Nucleus accumbens (tissue), 56 donors: ENCODE measurements at places on chromosomes 7 and 10.

- no peak for DNase-seq
Observed at GRCh38 chr10:124170631-124171030, 77.2 kb upstream of the CHST15 start.

GRCh38 chr10:45596526-45596925 lies 76.0 kb downstream of the ZFAND4 start:
- no peak for DNase-seq

GRCh38 chr10:29435809-29436501 lies 147.1 kb downstream of the LYZL1 start:
- no peak for DNase-seq

- no peak for DNase-seq
Observed at GRCh38 chr10:34567659-34568253, 247.3 kb downstream of the PARD3 start.

DNA sequence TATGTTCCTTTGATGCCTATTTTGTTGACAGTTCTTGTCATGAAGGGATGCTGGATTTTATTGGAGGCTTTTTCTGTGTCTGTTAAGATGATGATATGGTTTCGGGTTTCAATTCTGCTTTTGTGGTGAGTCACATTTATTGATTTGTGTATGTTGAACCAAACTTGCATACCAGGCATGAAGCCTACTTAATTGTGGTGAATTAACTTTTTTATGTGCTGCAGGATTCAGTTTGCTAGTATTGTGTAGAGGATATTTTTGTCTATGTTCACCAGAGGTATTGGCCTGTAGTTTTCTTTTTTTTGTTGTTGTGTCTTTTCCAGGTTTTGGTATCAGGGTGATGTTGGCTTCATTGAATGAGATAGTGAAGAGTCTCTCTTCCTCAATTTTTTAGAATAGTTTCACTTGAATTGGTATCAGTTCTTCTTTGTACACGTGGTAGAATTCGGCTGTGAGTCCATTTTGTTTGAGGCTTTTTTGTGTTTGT lies 345.9 kb downstream of the KIF20B start:
- DNase-seq = no peak

- no peak for DNase-seq
Observed at GRCh38 chr10:49552277-49552676, 13.4 kb upstream of the ERCC6 start.

DNA sequence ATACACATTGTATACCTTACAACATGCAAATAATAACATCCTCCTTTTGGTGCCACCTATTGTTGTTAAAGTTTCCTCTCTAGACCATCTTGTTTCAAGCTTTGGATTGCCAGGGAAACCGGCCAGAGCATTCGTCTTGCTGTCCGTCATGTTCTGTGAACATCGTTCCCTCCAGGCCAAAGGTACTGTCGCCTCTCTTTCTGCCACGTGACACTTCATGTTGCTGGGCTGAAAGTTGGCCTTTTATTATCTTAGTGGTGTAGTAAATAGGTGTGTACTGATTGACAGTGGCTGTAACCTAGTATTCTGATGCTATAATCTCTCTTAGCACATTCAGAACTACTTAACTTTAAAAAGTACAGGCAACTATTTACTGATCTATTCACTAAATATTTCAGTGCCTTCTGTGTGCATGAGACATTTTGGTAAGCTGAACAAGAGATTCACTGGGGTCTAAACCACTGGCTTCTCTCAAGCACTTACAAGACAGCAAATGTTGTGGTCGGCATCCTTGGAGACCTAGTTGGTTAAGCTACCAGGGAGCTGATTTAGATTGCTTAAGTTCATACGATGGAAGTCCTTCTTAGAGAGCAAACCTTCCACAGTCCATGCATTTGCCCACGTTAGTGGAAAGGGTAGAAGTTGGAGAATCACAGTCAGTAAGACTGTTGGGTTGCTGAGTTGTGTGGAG lies 52.4 kb downstream of the SHH start:
- DNase-seq = no peak

- DNase-seq = no peak
Observed at GRCh38 chr10:3054183-3054850, 13.0 kb upstream of the PFKP start.

- DNase-seq = no peak
Observed at GRCh38 chr7:91916051-91916440, 24.6 kb upstream of the AKAP9 start.

GRCh38 chr10:117352724-117353123 lies 22.5 kb downstream of the PDZD8 start:
- DNase-seq = no peak

DNA sequence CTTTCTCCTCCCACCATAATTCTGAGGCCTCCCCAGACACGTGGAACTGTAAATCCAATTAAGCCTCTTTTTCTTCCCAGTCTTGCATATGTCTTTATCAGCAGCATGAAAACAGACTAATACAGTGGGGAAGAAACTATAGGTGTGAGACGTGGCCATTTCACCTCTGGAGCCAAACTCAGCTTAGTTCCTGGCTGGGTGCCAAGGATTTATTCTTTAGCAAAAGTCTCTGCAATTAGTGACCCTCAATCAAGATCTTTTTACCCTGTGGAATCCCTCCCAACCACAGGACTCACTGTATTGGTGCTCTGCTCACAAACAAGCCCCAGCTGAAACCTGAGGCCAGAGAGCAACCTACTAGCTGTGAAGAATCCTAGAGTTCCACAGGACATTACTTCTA lies 28.1 kb upstream of the SFTPD start:
- no peak for DNase-seq

- no peak for DNase-seq
Observed at GRCh38 chr7:33044401-33044718, 18.2 kb downstream of the NT5C3A start.

GRCh38 chr7:6256109-6256483 lies 16.3 kb downstream of the CYTH3 start:
- no peak for DNase-seq

GRCh38 chr7:29488977-29489376 lies 74.7 kb upstream of the PRR15 start:
- DNase-seq = no peak

GRCh38 chr7:158710651-158711102 lies 6.1 kb upstream of the NCAPG2 start:
- no peak for DNase-seq

GRCh38 chr7:120259386-120259785 lies 13.6 kb upstream of the KCND2 start:
- no peak for DNase-seq

GRCh38 chr7:17242504-17242903 lies 55.9 kb upstream of the AHR start:
- DNase-seq = no peak

- no peak for DNase-seq
Observed at GRCh38 chr10:25017154-25017590, 760 bp downstream of the THNSL1 start.

DNA sequence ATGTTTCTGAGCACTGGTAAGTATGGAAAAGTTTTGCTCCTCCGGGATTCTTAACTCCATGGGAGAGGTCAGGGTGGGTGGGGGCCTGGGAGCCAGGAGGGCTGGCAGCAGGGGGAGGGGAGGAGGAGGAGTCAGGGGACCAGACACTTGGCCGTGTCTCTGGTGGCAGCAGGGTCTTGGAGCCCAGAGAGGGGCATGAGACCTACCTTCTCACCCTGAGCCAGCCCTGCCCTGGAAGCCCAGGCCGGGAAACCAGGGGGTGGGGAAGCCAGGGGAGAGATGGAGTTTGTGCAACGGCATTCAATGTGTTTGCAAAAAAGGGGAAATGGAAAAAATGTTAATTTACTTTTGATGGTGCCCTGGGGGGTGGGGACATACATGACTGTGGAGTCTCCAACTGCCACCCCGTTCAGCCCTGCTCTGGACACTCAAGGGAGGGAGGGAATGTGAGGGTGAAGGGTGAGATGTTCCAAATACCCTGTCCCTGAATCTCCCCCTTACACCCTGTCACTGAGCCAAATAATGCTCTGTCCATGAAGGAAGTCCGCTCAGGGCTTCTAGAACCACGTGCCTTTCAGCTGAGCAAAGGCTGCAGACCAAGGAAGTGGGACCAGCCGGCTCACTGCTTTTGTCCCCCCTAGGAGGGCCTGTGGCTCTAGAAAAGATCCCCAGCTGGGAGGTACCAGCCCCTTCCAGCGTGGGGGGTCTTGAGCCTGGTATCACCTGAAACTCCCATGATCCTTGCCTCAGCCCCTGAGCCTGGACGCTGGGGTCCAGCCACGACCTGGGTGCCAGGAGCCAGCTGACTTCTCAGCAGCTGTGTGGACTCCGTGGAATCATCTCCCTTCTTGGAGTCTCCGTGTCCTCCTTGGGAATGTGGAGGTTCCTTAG lies 48.3 kb downstream of the TMEM270 start:
- DNase-seq = no peak

- DNase-seq = no peak
Observed at GRCh38 chr10:7388602-7389001, 22.2 kb downstream of the SFMBT2 start.

DNA sequence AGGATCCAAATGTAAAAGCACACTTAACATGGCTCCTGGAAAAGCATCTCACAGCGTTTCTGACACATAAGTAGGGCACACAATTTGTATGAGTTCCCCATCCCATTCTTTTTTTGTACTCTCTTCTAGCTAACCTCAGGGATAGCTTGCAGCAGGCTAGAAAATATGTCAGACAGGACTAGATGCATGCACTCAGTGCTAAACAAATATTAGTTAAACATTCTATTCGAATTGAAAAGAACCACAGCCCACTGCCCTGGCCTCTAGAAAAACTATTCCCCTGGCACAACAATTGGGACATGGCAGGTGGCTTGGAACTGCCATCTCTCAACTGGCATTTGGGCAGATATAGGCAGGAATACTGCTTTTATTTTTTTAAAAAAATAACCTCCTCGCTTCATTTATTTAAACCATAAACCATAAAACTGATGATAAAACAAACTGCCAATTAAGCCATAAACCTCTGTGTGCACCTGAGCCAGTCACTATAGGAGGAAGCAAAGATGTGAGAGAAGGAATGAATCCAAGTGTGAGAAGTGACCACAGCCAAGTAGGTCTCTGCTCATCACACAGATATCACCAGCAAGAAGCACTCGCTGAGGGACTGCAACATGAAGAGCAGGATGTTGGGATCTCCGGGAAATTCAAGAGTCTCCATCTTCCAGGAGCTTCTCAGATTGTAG lies 394.1 kb downstream of the NEBL start:
- DNase-seq = no peak

DNA sequence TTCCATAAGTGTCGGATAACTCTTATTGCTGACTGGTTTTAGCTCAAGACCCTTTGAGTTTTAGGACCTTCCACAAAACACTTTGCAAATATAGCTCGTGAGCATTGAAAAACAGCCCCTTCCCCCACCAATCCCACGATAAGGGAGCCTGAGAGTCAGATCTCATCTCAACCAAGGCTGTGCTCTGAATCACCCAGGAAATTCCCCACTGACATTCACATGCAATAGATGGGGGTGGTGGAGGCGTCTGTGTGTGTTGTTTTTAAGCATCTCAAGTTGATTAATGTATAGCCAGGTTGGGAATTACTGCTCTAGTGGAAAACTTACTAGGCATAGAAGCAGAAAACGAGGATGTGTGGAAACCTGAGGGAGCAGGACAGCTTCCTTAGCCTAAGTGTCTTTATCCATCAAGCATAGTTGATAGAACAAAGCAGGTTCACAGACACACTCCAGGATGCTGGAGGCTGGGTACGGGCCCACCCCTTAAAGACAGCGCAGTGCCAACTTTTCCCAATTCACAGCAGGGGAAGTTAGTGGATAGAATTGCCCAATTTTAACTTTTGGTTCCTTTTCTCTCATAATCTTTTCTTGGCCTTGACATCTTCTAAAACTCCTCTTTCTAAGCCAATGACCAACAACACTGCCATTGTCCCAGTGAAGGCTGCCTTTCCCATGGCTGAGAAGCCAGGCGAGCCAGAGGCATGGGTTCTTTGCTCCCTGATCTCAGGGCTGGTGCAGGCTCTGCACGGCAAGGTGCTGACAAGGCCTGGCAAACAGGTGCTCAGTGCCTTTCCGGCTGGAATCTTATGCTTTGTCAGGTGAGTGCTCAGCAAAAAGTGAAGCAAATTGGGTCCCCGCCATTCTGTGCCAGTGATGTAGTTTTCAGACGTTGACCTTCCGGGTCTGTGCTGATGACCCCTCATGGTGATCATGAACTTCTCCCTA lies 98.5 kb upstream of the INSIG1 start:
- no peak for DNase-seq

- DNase-seq = no peak
Observed at GRCh38 chr7:129821476-129821875, 131.3 kb downstream of the UBE2H start.

- no peak for DNase-seq
Observed at GRCh38 chr10:127161482-127161881, 34.9 kb downstream of the INSYN2A start.

GRCh38 chr7:10662982-10663884 lies 310.4 kb upstream of the PHF14 start:
- no peak for DNase-seq
